ENCODE measurements at places on chromosomes 12 and 14.
A peak's percentile ranks its signal among the peaks of the same experiment; 100 is the strongest.

- DNase-seq: no peak
Observed at GRCh38 chr14:103136388-103137271, 13.4 kb downstream of the TNFAIP2 start.

DNA sequence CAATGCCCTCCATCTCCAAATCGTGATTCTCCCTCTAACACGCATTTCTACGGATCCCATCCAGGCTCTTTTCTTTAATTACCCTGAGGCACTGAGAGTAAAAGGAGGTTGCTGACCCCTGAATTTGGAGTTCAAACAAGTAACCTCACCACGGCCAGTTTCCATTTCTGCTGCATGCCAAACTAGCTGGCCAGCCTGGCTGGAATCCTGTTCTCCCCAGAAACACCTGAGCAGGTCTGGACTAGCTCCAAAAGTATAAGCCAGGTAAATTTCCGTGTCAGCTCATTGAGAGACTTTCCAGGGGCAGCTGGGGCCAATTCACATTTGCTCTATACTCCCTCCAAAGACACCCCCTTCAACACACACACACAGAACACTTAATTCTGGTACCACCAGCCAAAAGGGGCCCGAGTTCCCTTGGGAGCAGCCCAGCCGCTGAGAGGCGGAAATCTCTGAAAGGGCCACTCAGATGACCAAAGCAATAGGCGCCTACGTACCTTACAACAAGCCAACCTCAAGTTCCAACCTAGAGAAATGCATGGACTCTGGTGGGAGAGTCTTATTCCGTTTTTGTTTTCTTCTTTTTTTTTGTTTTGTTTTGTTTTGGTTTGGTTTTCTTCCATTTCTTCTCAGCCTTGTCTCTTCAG is 131.4 kb downstream of the NDUFA12 start:
- DNase-seq: no peak

DNA sequence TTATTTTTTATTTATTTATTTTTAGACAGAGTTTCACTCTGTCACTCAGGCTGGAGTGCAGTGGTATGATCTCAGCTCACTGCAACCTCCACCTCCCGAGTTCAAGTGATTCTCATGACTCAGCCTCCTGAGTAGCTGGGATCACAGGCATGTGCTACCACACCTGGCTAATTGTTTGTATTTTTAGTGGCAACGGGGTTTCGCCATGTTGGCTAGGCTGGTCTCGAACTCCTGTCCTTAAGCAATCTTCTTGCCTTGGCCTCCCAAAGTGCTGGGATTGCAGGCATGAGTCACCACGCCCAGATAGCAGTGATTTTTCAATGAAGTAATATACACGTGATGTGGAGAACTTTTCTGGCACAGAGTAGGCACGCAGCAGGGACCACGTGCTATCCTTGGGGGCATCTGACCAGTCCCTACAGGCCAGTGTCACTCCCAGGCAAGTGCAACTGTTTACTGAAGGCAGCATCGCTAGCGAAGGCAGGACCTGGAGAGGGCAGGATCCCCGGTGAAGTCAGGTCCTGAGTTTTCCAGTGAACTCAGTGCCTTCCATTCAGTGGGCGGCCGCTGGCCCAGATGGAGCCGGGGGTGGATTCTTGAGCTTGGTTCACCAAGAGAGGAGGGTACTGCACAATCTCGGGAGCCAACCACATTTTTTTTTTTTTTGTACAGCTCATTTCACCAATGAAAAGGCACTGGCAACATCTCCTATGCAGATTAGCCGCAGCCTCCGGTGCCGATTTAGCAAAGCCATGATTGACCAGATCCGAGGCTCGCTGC is 11.1 kb upstream of the CLMN start:
- DNase-seq: no peak

GRCh38 chr12:19884021-19884492 is 444.8 kb downstream of the AEBP2 start:
- no peak for DNase-seq

DNA sequence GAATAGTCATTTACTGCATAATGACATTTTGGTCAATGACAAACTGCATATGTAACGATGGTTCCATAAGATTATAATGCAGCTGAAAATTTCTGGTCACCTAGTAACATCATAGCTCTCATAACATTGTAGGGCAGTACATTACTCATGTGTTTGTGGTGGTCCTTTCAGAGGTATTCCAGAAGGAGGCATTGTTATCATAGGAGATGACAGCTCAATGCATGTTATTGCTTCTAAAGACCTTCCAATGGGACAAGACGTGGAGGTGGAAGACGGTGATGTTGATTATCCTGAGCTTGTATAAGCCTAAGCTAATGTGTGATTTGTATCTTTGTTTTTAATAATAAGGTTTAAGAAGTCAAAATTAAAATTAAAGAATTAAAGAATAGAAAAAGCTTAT is 43.8 kb upstream of the TSPAN11 start:
- no peak for DNase-seq

- no peak for DNase-seq
Observed at GRCh38 chr12:92703786-92704185, 997 bp downstream of the PLEKHG7 start.

DNA sequence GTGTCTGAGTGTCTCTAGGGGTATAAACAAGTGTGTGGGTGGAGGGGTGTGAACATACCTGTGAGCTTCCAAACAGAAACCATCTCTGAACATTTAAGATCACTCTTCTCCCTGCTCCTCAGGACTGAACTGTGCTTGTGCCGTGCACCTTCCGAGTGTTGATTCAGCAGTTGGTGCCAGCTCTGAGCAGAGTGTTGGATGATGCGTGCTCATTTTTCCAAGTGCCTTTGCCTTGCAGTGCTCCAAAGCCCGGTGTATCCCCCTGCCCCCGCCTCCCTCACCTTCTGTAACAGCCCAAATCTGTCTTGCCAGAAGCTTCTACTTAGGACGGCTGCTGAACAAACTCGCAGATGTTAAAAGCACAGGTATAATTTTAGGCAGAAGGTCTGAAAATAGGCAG is 4.4 kb downstream of the WSCD2 start:
- DNase-seq: no peak

DNA sequence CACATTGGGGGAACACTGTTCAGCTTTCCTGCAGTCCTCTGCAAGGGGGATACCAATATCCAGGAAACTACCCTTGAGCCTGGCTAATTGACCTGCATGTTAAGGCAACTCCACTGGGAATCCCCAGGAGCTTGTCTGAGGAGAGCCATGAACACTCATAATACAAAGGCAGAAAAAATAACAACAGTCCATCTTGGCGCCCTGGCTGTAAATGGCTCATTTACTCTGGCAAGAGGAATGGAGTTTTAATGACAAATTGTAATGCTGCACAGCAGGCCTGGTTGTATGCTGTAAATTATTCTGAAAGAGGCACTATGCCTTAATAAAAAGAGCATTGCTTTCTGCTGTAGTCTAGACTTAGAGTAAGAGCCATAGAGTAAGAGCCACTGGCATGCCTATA is 58.3 kb downstream of the SLC8A3 start:
- DNase-seq: no peak

DNA sequence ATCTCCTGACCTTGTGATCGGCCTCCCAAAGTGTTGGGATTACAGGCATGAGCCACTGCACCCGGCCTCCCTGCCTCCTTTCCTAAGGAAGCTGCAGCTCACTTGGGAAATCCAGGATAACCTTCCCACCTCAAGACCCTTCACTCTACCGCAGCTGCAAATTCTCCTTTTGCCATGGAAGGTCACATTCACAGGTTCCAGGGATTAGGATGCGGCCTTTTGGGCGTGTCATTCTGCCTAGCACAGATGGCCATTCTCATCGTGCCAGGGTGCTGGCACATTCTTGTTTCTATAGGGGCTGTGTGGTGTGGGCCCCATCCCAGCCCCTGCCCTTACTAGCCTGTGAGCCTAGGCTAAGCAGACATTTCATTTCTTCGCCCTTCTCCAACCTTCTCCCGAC is 219.9 kb downstream of the CHST11 start:
- DNase-seq: no peak

DNA sequence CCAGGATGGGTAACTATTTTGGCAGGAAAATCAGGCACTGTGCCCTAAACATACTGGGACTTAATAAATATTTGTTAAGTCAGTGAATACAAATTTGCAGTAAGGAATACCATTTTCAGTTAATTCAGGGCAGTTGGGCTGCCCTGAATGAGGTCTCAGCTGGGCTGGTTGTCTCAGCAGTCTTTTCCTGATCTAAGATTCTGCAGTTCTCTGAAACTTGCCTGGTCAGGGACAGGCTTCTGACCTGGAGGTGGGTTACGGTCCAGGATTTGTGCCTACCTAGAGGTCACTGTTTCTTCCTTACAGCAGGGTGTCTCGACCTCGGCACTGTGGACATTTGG is 160.6 kb downstream of the KTN1 start:
- no peak for DNase-seq

DNA sequence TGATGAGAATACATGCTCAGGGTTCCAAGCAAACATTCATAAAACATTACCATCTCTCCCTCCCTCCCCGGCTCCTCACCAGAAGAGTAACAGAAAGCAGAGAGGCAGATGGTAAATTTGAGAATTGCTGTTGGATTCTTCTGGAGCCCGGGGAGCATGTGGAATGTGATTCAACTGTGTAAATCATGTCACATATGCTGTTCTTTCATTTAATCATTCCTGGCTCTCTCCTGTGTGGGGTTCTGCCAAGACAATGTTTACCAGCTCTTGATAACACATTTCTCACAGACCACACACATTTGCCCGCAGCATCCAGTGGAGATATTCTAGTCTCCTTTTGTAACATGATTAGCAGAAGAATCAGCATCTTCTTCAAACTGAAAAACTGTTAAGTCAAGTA is 23.4 kb upstream of the NR2C1 start:
- peak; percentile 38 for DNase-seq

- no peak for DNase-seq
Observed at GRCh38 chr14:88002421-88003075, 2.4 kb upstream of the GPR65 start.

DNA sequence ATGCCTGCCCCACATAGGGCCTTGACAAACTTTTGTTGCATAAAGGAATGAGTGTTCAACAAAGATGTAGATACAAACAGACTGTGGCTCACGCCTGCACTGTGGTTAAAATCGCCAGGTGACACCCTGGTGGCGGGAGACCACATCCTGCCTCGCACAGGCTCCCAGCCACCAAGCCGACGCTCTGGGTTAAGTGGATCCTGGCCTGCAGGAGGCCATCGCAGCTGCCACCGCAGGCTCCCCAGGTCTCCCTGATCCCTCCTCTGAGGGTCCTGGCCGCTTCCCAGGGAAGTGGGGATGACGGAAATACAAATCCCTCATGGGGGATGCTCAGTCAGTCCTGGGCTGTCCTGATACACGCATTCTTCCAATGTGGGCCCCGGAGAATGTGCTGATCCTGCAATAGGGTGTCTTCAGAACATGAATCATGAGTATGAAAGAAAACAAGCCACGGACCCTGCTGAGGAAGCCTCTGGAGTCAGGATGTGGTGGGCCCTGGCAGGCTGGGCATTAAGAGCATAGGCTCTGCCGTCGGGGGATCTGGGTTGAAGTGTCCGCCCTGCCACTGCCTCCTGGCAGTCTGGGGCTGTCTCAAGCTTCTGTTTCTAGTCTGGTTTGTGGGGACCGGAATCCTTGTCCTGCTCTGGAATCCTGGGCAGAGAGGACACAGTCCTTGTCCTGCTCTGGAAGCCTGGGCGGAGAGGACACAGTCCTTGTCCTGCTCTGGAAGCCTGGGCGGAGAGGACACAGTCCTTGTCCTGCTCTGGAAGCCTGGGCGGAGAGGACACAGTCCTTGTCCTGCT is 53.5 kb upstream of the BEGAIN start:
- DNase-seq: no peak

GRCh38 chr12:120397824-120398540 is 29.0 kb upstream of the MSI1 start:
- DNase-seq: peak; percentile 61

- DNase-seq: no peak
Observed at GRCh38 chr12:92408072-92408900, 262.6 kb upstream of the BTG1 start.

GRCh38 chr14:84112589-84112988 is 1417.4 kb upstream of the FLRT2 start:
- no peak for DNase-seq

DNA sequence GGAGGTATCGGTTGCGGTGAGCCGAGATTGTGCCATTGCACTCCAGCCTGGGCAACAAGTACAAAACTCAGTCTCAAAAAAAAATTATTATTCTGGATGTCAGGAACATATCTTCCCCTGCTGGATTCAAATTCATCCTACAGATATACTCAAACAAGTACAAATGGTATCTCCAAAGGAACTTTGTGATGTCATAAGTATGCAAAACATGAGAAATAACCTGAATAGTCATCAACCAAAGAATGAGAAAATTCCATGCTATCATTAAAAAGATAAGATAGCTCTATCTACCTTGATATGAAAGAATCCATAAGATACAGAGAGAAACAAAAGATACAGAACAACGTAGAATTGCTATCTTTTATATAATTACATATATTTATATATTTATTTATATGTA is 67.7 kb downstream of the EEA1 start:
- DNase-seq: no peak

DNA sequence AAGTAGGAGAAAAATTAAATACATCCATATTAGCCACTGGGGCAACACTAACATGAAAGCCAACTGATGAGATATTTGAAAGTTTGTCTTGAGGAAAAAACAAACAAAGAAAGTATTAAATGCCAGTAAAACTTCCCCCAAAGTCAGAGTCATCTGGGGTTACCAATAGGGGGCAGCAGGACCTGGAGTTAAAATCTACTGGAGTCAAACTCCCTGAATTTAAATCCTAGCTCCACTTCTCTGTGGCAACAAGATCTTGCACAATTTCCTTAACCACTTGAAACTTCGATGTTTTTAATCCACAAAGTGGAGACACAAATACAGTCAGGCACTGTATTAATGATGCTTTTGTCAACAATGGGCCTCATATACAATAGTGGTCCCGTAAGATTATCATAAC is 14.4 kb downstream of the PLEKHG7 start:
- DNase-seq: no peak

GRCh38 chr12:64821116-64821630 is 3.3 kb upstream of the TBC1D30 start:
- DNase-seq: no peak

DNA sequence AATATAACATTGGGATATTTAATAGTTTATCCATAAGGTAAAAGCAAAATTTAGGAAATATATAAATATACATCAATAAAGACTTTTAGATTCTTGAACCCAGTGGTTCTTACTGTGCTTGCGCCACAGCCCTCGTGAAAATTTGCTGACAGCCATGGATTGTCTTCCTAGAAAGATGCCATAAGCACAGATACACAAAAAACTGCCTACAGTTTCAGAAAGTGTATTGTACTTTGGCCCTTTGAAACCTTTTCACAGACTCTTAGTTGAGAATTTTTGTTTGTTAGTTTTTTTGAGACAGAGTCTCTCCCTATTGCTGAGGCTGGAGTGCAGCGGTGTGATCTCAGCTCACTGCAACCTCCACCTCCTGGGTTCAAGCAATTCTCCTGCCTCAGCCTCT is 28.1 kb downstream of the DEPDC4 start:
- no peak for DNase-seq

Data from anterior cingulate cortex (tissue), 58 donors.